ENCODE measurements at places on chromosomes 6 and 20.

DNA sequence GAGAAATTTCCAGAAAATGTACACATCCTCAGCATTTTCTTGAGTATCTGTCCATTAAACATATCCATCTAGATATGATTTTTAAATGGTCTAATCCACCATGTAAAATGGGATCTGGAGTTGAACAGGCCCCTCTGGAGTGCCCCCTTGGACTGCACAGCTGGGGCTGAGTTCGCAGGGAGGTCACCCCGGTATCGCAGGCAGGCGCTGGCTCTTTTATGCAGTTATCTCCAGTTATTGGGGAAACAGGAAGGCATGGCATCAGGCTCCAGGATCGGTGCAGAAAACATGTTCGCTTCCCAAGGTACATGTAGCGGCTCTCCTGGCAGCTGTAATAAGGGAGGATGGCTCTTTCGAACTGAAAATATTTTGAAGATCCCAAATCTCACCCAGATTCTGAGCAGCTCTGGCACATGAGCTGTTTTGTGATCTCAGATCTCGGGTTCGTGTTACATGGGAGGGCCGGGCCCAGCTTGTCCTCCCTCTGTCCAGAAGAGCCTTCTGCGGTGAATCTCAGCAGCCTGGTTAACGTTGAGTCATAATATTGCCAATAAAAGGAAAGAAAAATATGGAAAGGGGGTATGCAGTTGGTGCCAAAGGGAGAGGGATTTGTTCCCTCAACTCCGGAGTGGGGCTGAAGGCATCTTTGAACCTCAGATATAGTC, 167.7 kb downstream of the EYA2 start:
- no peaks in the 10 kb centered on the region for H3K4me1 ChIP-seq

GRCh38 chr20:4507288-4507719, 214.4 kb upstream of the PRND start:
- H3K36me3 ChIP-seq: no peaks in the 10 kb centered on the region
- H3K27ac ChIP-seq: no peak overlapping the region
- no peaks in the 10 kb centered on the region for H3K4me1 ChIP-seq
- DNase-seq: no peak
- H3K27me3 ChIP-seq: peaks cover 8% of the 10 kb centered on the region
- no peak overlapping the region for H3K4me3 ChIP-seq

GRCh38 chr6:130847001-130847910, 20.1 kb downstream of the SMLR1 start:
- no peak overlapping the region for H3K27ac ChIP-seq
- H3K27me3 ChIP-seq: no peaks in the 10 kb centered on the region
- H3K4me3 ChIP-seq: no peak overlapping the region
- DNase-seq: no peak

DNA sequence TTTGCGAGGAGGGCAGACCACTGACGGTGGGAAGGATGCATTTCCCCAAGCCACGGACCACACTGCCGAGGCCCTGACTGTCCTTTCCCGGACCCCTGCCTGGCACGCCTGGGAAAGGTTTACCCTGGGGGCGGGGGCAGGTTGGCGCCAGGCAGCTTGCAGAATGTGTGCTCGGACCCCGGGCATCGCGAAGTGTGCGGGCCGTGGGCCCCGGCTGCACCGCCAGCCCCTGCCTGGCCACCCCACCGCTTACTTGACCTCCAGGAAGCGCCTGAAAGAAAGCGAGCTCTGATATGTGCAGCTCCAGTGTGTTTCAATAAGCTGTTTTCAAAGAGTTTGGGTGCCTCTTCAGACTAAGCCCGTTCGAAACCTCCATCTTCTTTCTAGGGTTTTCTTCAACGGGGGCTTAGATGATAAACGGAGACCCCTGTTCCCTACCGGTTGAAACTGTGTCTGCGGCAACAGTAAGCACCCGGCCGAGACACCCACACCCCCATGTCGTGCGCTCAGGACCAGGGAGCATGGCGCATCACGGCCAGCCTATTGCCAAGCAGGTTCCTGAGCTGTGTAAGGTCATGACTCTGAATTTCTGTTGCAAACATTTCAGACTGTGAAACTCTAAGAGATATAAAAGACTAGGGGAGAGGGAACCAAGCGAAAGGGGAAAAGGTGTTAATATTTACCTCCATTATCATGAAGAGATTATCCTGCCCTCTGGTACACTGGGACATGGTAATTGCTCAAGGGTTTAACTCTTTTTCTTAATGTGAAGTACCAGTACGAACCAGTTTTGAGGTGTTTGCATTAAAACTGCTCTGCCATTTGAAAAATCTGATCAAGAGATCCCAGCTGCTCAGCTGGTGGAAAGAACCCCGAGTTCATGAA, 231.2 kb upstream of the FOXQ1 start:
- DNase-seq: no peak
- H3K36me3 ChIP-seq: no peaks in the 10 kb centered on the region
- H3K4me1 ChIP-seq: no peaks in the 10 kb centered on the region
- peaks cover 14% of the 10 kb centered on the region for H3K27me3 ChIP-seq

GRCh38 chr20:1652960-1653359, 4.6 kb downstream of the SIRPG start:
- H3K27me3 ChIP-seq: no peaks in the 10 kb centered on the region
- DNase-seq: no peak
- H3K4me1 ChIP-seq: peaks cover 43% of the 10 kb centered on the region
- H3K36me3 ChIP-seq: peaks cover 5% of the 10 kb centered on the region

Measured in T-cell (primary cell).